ENCODE measurements at places on chromosomes 1 and 21.

GRCh38 chr1:64848803-64849202 lies 103.9 kb downstream of the RAVER2 start:
- no peak for DNase-seq

GRCh38 chr1:212593821-212594251 lies 14.7 kb upstream of the ATF3 start:
- DNase-seq: no peak

GRCh38 chr21:17597680-17598079 lies 15.0 kb downstream of the BTG3 start:
- no peak for DNase-seq

GRCh38 chr1:14983277-14983676 lies 170.3 kb upstream of the TMEM51 start:
- DNase-seq: no peak

DNA sequence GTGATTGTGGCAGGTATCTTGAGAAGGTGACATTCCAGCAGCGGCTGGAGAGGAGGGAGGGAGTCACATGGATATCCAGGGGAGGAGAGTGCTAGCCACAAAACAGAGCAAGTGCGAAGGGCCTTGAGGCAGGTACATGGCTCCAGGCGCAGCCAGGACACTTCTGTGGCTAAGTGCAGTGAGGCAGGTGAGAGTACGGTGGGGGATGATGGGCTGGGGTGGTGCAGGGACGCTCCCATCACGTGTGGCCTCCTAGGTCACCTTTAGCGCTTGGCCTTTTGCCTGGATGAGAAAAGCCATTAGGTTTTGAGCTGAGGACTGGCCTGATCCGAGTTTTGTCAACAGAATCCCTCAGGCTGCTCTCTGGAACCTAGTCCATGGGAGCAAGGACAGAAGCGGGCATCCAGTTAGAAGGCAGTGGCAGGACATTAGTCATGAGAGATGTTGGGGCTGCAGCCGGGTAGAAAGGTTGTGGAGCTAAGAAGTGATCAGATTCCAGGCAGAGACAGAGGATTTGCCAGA lies 31.6 kb downstream of the SMYD2 start:
- DNase-seq: no peak

DNA sequence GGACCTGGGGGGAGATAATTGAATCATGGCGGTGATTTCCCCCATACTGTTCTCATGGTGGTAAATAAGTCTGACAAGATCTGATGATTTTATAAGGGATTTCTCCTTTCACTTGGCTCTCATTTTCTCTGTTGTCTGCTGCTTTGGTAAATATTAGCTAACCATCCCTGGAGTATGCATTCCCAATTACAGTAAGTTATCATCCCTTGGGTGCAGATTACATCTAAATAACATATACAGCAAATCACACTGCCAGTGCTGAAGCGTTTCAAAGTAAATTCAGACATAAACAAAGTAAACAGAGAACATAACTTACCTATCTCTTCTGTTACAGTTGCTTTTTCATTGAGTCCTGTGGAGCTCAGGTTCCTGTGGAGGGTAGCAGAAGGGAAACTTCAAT lies 38.6 kb upstream of the IGSF3 start:
- no peak for DNase-seq

DNA sequence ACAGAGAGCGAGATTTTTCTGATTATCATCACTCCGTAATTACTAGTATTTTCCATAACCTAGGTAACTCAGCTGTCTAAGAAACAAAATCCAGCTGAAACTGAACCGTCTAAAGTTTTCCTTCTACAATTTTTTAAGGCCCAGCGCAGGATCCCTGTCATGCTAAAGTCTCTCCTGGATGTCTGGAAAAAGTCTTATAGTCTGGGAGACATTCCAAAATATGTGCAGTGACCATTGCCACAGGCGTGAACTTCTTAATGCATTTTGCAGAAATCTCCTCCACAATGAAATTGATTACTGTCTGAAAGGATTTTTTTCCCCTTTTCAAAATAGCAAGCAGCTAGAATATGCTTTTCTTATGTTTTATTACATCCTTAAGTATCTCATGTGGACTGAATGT lies 209.3 kb upstream of the C1orf105 start:
- no peak for DNase-seq

DNA sequence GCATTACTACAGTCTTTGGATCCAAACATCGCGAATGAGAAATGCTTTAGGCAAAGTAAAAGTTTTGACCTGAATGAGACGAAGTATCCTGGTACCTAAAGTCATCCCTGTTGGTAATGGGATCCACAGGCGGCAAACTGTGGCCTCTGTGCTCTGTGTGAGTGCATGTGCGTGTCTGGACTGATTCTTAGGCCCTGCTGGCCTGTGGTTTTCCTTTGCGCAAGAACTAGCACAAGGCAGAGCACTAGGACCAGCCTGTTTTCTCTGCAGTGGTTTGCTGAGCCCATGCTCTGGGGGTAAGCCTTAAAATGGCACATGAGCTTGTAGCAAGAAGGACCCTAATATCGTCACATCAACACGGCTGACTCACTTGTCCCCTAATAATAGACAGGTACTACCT lies 251.2 kb downstream of the DSCAM start:
- no peak for DNase-seq

DNA sequence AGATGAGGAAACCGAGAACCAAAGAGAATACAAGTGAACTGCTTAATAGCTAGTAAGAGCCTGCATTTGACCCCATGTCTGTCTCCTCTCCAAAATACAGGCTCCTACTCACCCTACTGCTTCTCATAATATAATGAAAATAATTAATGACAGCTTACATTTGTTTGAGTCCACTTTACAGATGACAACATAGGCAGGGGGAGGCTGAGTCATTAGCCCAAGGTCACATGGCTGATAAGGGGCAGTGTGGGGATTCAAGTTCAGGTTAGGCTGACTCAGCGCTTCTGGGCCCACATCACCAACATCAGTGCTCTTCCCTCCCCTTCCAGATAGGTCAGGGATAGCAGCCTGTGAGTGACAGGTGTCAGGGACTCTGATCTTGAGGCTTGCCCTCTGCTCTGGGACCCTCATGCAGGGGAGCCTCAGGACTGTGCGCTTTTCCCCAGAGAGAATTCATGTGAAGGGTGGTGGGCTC lies 16.2 kb downstream of the AZIN2 start:
- no peak for DNase-seq

DNA sequence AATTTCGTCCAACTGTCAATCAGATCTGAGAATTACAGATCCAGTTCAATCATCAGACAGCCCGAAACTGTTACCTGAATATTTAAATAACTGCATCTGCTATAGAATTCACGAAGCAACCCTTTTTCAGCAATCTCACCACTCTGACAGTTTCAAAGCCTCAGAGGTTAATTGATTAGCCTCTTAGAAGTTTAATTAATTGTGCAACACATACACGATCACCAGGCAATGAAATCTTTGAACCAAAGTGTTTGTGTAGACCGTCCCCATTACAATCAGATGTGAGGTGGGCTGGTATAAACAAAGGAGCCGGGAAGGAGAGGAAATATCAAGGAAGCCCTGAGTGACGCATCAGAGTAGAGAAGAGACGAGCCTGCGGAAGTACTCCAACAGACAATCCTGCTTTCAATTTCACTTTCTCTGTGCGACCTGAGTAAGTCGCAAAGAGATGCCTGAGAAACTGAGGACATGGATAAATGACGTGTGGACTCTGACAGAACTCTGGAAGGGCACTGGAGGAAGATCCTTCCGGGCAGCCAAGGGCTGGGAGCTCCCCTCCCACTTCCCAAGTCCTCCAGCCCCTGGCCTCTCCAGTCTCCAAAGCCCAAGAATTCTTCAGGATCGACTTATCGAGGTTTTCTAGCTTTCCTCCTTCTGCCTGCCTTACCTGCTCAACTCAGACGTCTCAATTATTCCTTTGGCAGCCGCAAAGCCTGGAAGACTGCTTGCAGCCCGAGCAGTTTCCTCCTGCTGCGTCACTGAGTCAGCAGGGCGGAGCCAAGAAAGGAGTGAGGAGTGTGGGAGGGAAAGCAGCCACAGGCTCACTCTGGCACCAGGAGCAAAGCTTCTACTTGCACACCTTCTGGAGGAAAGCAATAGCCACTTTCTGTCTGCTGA lies at the start of gene RNASEL:
Gene RNASEL, minus strand, starts transcription at position 757 of the 897 bp plus-strand sequence. CDS start 2,450 bp downstream, outside the sequence.
- DNase-seq: no peak

DNA sequence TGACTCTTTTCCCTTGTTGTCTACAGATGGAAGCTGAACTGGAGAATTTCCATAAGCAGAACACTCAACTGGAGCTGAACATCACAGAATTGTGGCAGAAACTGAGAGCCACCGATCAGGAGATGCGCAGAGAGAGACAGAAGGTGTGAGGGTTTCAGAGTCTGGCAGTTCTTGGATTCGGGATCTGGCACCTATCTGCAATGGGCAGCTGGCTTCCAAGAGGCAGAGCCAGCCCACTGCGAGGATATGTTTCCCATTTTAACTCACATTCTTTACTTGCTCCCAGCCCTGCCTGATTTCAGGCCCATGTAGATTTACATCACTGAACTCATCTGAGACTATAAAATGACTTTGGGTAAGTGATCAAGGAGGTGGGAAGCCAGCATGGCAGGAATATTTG lies 37.3 kb upstream of the TMEM125 start:
- DNase-seq: no peak

DNA sequence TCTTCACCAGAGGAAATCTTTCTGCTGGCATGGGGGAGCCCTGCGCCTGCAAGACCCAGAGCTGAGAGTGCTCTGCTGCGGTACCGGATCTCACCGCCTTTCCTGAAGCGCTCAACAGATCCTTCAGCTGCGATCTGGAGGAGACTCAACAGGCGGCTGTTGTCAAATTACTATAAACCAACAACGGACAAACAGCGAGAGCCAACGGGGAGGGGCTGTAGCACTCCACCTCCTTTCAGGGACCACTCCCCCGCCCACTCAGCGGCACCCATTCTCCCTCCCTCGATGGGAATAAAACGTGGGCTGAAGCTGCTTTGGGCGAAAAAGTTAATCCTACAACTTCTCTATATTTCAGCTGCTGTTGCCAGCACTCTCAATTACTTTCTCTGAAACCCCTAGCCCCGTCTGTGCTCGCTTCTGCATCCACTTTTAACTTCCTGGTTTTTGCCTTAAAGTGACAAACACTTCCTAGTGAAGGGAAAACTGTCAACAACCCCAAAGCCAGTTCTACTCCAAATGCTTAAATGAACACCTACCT lies at the start of gene FMO5:
Gene FMO5, minus strand, starts transcription at position 147 of the 538 bp plus-strand sequence. CDS start 310 bp downstream, outside the sequence.
- DNase-seq: peak; percentile 17

- no peak for DNase-seq
These were observed 21.9 kb upstream of the PLEKHG5 start for GRCh38 chr1:6513320-6513801.

DNA sequence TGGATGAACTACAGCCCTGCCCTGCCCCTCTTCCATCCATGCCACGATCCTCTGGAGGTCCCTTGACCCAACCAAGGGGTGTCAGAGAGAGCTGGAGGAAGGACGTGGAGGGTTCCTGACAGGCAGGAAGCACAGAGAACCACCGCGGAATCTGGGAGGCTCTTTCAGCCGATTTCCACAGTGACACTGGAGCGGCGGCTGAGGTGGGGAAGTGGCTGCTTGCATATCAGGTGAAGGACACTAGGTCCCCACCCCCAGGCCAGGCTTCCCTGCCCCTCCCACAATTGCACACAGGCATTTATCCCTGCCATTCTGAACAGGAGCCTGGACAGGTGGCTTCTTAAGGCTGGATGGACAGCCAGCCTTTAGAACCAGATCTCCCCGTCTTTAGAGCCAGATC lies 17.5 kb downstream of the LRRC71 start:
- no peak for DNase-seq

DNA sequence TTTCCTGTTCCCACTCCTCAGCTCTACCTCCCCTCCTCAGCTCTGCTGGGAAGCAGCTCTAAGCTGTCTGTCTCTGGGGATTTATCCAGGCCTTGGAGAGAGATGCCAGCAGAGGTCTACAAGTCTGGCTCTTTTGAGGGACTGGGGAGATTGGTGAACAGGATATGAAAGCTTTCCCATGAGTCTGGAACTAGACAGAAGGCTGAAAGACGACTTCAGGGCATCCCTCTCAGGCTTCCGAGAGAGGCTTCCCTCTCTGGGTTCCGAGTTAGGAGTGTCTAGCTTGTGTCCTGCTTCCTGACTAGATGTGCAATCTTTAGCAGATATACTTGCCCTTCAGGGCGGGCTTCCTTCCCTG lies 733 bp downstream of the TMEM35B start:
- DNase-seq: no peak

Data from stimulated activated CD8-positive, alpha-beta memory T cell treated with anti-CD3 and anti-CD28 coated beads, Interleukin-4, amount 100 ng/mL, for 1 hour (primary cell).